ENCODE measurements at places on chromosomes 12 and 14. TPM values are rescaled to one million over a fixed set of nuclear protein-coding genes. Genes with fewer than 3 reads are reported as not detected.
A peak's percentile ranks its signal among the peaks of the same experiment; 100 is the strongest.

- H3K4me3 ChIP-seq, result no peak overlapping the region
- no peaks in the 10 kb centered on the region for H3K36me3 ChIP-seq
- no peaks in the 10 kb centered on the region for H3K4me1 ChIP-seq
- no peak overlapping the region for H3K27ac ChIP-seq
- H3K27me3 ChIP-seq, result no peaks in the 10 kb centered on the region
These were observed 106.8 kb downstream of the LGR5 start for GRCh38 chr12:71546322-71546861.

Gene SOX5
- total RNA-seq, result 7.1 TPM

Gene CACNA1C
- total RNA-seq, result 44.1 TPM

DNA sequence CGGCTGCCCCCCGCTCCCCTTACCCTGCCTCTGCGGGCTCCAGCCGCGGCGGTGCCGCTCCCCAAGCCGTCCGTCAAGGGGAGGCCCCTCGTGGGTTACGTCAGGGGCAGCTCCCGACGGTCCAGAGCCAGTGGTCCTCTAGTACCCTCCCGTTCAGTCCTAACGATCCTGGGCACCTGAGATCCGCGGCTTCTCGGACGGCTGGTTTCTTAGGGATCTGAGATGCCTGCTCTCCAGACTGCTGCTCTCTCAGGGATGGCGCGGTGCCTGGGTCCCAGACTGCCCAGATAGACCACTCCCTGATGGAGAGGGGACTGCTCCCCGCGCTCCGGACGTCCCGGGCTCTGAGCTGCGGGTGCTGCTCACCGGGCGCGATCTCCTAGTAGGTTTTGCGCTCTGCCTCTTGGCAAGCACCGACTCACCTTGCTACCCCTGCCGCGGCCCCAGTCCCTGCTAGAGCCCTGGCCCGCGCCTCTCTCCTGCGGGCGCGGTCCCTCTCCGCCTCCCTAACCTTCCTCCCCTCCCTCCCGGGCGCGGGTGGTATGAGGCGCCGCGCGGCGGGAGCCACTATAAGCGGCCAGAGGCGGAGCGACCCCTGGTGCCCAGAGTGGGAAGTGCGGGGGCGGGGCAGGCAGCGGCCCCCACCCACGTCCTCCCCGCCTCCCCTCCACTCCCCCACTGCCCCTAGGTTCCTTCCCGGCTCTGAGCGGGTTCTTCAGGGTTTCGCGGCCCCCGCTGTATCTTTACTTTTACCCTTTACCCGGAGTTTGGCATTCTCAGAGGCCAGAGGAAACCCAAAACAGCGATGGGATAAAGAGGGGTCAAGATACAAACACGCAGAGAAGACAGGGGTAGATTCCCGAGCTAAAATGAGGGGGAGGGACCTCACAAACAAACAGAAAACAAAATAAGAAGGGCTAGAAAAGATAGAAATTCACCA is at the start of gene C1QL4:
Gene C1QL4 (minus strand): TSS at position 544 of the 940 bp plus-strand sequence. CDS start 711 bp downstream, outside the sequence.
- DNase-seq, result peak; percentile 93
- H3K4me3 ChIP-seq, result peak within 1 kb of the TSS; percentile 41
- H3K36me3 ChIP-seq, result no peaks in the 10 kb centered on the region
- H3K27me3 ChIP-seq, result peaks cover 46% of the 10 kb centered on the region
- H3K4me1 ChIP-seq, result peaks cover 26% of the 10 kb centered on the region
- H3K27ac ChIP-seq, result no peak within 1 kb of the TSS

GRCh38 chr12:130334937-130335336 is 2.8 kb upstream of the PIWIL1 start:
- no peaks in the 10 kb centered on the region for H3K27me3 ChIP-seq
- H3K4me1 ChIP-seq, result peaks cover 17% of the 10 kb centered on the region
- H3K36me3 ChIP-seq, result no peaks in the 10 kb centered on the region
- H3K4me3 ChIP-seq, result no peak overlapping the region
- DNase-seq, result no peak
